Dermis lymphatic vessel endothelial cell (primary cell): ENCODE measurements at places on chromosomes 4 and X. TPM values are rescaled to one million over a fixed set of nuclear protein-coding genes. Genes with fewer than 3 reads are reported as not detected.

Gene CXCL5
- 0.09 and 0.11 TPM in 2 replicates for total RNA-seq

Gene ZNF732
- 0.22 and 0.60 TPM in 2 replicates for total RNA-seq

Gene SOX3
- total RNA-seq = not detected in 2 replicates

Gene ASB9
- total RNA-seq = 0.43 and 0.54 TPM in 2 replicates

Gene CNOT6L
- total RNA-seq = 47.7 and 56.8 TPM in 2 replicates

Gene CXorf49
- total RNA-seq = not detected in 2 replicates

Gene SPANXN3
- not detected in 2 replicates for total RNA-seq

Gene RPGR
- 40.0 and 46.6 TPM in 2 replicates for total RNA-seq

Gene GAGE1
- not detected in 2 replicates for total RNA-seq

Gene CT45A8
- not detected in 2 replicates for total RNA-seq

Gene F11
- not detected in 2 replicates for total RNA-seq

Gene FGF16
- total RNA-seq = 0.11 TPM in 1 of 2 replicates, not detected in the other

Gene ADRA2C
- total RNA-seq = under 0.01 and 0.09 TPM in 2 replicates

Gene CXCL11
- total RNA-seq = not detected in 2 replicates

Gene TMEM156
- not detected in 2 replicates for total RNA-seq

Gene CHRDL1
- not detected in 2 replicates for total RNA-seq

Gene NEXMIF
- total RNA-seq = under 0.01 TPM in 1 of 2 replicates, not detected in the other

Gene PCDH10
- 0.09 TPM in 1 of 2 replicates, not detected in the other for total RNA-seq

Gene ARSD
- total RNA-seq = 18.1 and 18.4 TPM in 2 replicates

Gene GAGE12J
- not detected in 2 replicates for total RNA-seq

Gene MCF2
- under 0.01 TPM in 1 of 2 replicates, not detected in the other for total RNA-seq

Gene USP17L5
- not detected in 2 replicates for total RNA-seq

Gene FRMD7
- total RNA-seq = not detected in 2 replicates

Gene FAT4
- 62.5 and 63.4 TPM in 2 replicates for total RNA-seq

Gene SYNPO2
- 0.11 and 0.52 TPM in 2 replicates for total RNA-seq

Gene C1QTNF7
- not detected in 2 replicates for total RNA-seq

Gene ANKRD50
- total RNA-seq = 59.9 and 72.5 TPM in 2 replicates

Gene NRK
- 0.22 and 0.43 TPM in 2 replicates for total RNA-seq

Gene PWWP3B
- total RNA-seq = not detected in 2 replicates

Gene GAB3
- total RNA-seq = 12.0 and 14.4 TPM in 2 replicates

Gene MAOA
- total RNA-seq = 114 and 136 TPM in 2 replicates

Gene PPEF1
- not detected in 2 replicates for total RNA-seq

Gene NEIL3
- 1.7 and 1.9 TPM in 2 replicates for total RNA-seq

Gene DCLK2
- 2.4 and 4.2 TPM in 2 replicates for total RNA-seq
